ENCODE measurements at places on chromosomes 2 and 18.

- no peaks in the 10 kb centered on the region for H3K27me3 ChIP-seq
- no peaks in the 10 kb centered on the region for H3K4me1 ChIP-seq
- DNase-seq = peak; percentile 53
These were observed 240.5 kb downstream of the BCL2 start for GRCh38 chr18:63079114-63079513.

DNA sequence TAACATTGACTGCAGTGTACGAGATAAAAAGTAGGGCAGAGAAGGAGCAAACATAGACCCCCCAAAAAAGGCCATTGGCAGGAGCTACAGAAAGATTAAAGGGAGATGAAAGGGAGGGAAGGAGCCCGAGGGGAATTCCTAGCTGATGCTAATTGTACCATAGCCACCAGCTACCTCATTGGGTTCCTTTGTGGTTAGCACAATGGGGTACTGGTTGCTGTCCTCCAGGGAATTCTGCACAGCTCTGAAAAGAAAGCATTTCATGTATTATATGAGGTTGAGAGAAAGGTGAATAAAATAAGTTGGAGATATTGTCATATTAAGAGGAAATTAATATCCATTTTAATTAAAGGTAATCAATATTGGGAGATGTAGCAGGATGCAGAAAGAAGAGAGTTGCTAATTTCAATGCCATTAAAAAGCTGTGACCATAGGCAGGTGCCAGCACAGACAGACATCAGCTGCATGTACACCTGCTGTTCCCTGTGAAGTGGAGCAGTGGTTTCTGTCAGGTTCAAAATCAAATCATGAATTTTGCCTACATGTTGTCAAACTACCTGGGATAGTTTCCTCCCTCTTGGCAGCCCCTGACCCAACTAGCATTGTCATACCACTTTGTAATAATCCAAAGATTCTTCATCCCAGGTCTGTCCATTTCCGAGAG lies 185.4 kb upstream of the DLGAP1 start:
- no peak overlapping the region for H3K27ac ChIP-seq
- H3K27me3 ChIP-seq = no peaks in the 10 kb centered on the region
- H3K4me3 ChIP-seq = no peak overlapping the region
- H3K36me3 ChIP-seq = no peaks in the 10 kb centered on the region
- peak; percentile 12 for DNase-seq

- peaks cover 33% of the 10 kb centered on the region for H3K4me1 ChIP-seq
- H3K27me3 ChIP-seq = no peaks in the 10 kb centered on the region
- H3K27ac ChIP-seq = no peak overlapping the region
- 0 out of 2 replicates have a peak overlapping the region, but pooled peaks have one; percentile 99 for H3K4me3 ChIP-seq
- no peak for DNase-seq
- H3K36me3 ChIP-seq = no peaks in the 10 kb centered on the region
These were observed 2.5 kb downstream of the SPOPL start for GRCh38 chr2:138504092-138504491.

DNA sequence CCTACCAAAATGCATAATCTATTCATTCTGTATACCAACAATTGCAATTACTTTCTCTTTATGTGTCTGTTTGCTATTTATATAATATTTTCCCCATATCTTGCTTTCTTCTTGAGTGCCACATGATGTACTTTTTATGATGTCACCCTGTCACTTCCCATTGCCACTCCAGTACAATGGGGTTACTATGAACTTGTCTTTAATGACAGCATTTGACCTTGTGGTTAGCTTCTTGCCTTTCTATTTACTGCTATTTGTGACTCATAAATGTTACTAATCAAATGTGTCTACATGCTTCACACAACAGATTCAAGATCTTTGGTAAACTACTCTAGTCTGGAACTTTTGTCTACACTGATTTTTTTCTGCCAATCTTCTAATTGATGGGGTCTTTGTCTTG lies 486.3 kb downstream of the NR4A2 start:
- H3K27me3 ChIP-seq = no peaks in the 10 kb centered on the region
- H3K27ac ChIP-seq = no peak overlapping the region
- H3K36me3 ChIP-seq = no peaks in the 10 kb centered on the region
- H3K4me1 ChIP-seq = peaks cover 23% of the 10 kb centered on the region

Measured in GM23338 (cell line).